Epithelial cell of prostate (primary cell): ENCODE measurements at places on chromosomes 13 and 19.

DNA sequence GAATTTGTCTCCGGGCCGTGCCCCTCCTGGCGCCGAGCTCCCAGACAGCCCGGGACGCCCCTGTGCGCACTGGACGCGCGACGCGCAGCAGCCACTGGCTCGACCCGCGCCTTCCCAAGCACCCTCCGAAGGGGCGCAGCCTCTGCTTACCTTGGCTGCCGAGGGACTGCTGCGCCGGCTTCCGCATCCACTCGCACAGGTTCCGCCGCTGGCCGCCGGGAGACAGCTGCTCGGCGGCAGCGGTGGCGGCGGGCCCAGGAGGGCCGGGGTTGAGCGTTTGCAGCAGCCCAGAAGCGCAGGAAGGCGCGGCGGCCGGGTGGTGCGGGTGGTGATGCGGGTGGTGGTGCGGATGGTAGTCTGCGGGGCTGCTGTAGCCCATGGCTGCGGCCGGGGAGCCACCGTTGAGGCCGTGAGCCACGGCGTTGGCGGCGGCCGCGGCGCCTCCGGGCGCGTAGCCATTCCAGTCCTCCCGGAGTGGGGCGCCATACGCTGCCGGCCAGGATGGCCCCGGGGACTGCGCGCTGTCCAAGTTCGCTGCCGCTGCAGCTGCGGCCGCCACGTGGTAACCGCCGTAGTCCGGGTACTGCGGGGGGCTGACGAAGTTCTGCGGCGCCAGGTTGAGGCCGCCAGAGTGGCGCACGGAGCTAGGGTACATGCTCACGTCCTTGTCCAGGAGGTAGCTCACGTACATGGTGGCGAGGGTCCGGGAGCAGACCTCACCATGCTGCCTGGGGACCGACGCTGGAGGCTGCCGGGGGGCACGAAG is 616 bp downstream of the CDX2 start:
- no peak for DNase-seq

DNA sequence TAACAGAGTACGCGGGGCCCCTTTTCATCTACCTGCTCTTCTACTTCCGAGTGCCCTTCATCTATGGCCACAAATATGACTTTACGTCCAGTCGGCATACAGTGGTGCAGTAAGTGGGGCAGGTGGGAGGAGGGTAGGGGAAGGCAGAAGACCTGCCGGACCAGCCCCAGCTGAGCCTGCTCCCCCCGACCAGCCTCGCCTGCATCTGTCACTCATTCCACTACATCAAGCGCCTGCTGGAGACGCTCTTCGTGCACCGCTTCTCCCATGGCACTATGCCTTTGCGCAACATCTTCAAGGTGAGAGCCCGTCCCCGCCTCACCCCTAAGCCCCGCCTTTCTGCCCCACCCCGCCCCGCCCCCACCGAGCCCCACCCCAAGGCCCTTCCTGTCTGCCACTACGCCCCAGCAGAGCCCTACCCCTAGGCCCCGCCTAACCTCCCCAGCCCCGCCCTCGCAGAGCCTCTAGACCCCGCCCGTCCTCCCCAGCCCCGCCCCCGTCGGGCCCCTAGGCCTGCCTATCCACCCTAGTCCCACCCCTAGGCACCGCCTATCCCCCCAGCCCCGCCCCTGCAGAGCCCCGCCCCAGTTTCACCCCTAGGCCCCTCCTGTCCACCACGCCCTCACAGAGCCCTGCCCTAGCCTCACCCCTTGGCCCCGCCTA is 7.7 kb downstream of the NDUFB7 start:
- DNase-seq: no peak

GRCh38 chr13:110922506-110922905 is 7.6 kb upstream of the ANKRD10 start:
- DNase-seq: no peak

GRCh38 chr13:79935121-79935520 is 405.8 kb downstream of the SPRY2 start:
- DNase-seq: no peak

- no peak for DNase-seq
Measured at GRCh38 chr13:109036078-109036780, 406.8 kb downstream of the MYO16 start.

GRCh38 chr13:40993987-40994386 is 25.1 kb downstream of the ELF1 start:
- peak; percentile 94 for DNase-seq

- no peak for DNase-seq
Measured at GRCh38 chr19:2333027-2333806, 4.7 kb downstream of the SPPL2B start.

DNA sequence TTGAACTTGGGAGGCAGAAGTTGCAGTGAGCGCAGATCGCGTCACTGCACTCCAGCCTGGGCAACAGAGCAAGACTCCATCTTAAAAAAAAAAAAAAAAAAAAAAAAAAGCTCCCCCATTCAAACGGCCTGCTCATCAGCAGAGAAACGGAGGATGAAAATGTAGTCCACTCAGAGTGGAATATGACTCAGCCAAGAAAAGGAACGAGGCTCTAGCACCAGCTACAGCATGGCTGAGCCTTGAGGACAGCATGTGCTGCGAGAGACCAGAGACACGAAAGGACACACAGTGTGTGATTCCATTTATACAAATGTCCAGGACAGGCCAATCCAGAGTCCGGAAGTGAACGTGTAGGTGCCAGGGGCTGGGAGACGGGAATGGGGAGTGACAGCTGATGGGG is 18.1 kb upstream of the MIER2 start:
- DNase-seq: no peak

DNA sequence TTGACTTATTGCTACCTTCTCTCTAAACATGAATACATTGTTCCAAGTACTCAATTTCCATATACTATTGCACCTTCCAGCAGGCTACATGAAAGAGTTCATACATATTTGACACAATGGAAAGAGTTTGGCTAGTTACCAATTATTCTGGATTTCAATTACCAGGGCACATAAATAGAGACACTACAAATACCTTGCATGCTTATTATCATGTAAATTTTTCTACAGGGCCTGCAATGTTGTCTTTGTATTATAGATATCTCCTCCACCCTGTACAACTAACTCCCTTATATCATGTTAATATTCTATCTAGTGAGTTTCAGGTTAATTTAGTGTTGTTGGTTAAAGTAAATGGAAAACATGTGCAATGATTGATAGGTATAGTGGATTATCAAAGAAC is 540.7 kb upstream of the SLITRK5 start:
- DNase-seq: no peak

DNA sequence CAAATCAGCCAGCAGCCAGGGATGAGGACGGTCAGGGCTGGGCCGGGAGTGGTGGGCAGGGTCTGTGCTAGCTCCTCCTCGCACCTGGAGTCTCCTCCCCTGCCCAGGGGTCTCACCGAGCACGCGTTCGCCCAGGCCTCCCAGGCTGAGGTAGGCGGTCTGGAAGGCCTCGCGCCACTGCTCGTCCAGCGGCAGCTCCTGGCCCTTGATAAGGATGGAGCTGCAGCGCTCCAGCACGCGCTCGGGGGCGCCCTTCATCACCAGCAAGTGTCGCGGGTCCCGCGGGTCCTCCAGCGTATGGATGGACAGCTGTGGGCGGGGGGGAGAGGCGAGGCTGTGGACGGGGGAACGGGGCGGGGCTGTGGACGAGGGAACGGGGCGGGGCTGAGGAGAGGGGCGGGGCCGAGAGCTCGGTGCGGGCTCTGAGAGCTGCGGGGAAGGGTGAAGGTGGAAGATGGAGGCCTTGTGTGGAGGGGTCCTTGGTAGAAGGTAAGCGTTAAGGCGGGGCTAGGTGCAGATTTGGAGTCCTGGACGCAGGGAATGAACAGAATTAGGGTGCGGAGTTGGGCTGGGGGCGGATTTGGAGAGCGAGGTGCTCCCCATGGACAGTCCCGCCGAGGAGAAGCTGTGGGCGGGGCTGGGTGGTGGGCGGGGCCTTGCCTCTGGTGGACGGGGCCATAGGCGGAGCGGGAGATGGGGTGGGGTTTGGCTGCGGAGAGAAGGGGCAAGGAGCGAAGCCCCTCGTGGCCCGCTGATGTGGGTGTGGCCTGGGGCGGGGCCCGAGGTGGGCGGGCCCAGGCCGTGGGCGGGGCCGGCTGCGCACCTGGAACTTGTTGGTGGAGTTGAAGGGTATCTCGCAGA is 5.7 kb downstream of the ATP4A start:
- DNase-seq: no peak

DNA sequence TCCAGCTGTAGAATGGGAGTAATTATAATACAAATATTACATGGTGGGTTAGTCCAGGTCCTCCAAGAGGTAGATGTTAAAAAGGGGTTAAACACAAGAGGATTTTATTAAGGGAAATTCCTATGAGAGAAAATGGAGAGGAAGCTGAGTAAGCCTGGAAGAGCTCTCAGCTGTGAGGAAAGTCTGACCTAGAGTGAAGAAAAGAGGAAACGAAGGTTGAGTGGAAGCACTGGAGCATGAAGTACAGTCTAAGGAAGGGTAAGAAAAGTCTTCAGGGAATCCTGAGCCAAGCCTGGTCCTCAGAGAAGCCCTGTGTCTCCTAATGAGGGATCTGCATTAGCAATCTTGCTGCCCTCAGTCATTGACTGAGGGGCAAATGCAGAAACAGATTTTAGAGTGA is 506.2 kb downstream of the GPC5 start:
- no peak for DNase-seq

GRCh38 chr13:48493851-48494250 is 39.0 kb downstream of the RCBTB2 start:
- no peak for DNase-seq

- no peak for DNase-seq
Measured at GRCh38 chr13:97537110-97537509, 103.1 kb downstream of the RAP2A start.

GRCh38 chr13:25874907-25875306 is 176.9 kb downstream of the SHISA2 start:
- DNase-seq: no peak

- DNase-seq: no peak
Measured at GRCh38 chr19:15516363-15516762, 8.0 kb downstream of the CYP4F22 start.

DNA sequence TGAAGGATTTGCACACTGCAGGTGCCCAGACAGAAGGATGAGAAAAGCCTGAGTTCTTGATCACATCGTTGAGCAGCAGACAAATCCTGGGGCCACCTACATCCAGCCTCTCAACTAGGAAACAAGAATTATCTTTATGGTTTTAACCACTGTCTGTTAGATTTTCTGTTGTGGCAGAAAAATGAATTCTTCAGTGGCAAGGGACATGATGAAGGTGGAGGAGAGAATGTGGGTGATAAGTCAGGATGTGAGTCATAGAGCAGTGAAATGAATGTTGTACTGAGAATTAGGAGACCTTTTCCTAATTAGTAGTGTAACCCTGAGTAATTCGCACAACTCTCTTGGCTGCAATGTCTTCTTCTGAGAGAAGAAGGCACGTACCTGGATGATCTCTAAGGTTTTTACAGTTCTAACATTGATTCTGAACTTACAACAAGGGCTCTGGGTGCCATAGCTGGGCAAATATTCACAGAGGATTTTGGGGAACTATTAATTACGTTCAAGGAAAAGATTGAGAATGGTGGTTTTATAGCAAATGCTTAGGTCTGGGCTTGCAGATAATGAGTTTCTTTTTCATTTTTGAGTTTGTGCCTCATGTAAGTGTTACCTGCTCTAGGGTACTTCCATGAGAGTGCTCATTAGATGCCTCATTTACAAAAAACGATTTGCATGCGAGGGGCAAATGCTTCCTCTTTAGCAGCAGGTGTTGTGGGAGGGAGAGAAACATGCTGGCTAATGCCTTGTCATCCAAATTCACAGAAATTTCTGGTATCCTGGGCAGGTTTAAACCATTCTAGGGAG is 111.0 kb upstream of the KL start:
- DNase-seq: no peak

DNA sequence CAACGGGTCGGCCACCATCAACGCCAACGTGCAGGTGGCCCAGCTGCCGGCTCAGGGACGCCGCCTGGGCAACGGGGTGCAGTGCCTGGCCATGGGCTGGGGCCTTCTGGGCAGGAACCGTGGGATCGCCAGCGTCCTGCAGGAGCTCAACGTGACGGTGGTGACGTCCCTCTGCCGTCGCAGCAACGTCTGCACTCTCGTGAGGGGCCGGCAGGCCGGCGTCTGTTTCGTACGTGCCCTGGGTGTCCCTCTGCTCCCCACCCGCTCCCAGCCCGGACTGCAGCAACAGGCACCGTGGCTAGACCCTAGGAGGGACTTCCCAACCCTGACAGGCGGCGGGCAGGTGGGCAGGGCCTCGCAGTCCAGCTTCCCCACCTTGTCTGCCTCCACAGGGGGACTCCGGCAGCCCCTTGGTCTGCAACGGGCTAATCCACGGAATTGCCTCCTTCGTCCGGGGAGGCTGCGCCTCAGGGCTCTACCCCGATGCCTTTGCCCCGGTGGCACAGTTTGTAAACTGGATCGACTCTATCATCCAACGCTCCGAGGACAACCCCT is 3.5 kb downstream of the ELANE start:
- DNase-seq: no peak

GRCh38 chr19:35334144-35334753 is 5.3 kb downstream of the CD22 start:
- no peak for DNase-seq

GRCh38 chr19:6069268-6069791 is 41.0 kb downstream of the RFX2 start:
- DNase-seq: no peak

GRCh38 chr13:52022356-52022755 is 2.1 kb upstream of the UTP14C start:
- no peak for DNase-seq

DNA sequence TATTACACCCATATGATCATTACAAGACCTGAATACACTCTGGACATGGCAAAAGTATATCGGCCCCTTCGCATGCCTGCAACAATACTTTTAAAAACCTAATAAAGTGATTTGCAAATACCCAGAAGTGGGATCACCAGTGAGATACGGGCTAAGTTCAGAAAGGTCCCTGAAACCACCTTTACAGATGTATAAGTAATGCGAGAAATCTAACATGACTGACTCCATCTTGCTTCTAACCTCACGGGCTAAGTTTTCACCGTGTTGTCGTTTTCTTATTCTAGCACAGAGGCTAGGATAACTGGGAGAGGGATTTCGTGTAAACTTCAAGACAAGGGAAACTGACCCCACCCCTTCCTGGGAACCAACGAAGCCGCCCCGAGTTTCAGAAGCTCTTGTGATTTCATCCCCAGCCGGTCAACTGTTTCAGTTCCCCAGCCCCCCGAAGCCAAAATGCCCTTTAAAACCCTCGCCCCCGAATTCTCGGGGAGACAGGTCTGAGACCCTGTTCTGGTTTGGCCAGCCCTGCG is 703 bp downstream of the NEK3 start:
- no peak for DNase-seq

DNA sequence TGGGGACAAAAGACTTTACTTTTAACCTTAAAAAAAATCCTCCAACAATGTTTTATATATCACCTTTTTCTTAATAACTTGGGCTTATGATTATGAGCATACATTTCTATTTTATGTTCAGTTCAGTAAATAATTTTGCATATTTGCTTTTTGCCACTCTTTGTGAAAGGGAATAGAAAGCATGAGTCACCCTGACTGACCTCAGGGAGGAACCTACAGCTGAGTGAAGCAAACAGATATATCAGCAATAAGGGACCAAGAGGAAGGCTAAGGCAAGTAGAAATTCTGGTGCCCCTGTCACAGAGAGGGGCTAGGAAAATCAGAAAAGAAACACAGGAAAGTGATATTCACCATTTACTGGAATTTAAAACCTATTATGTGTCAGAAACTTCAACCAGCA is 37.2 kb upstream of the SOHLH2 start:
- no peak for DNase-seq

GRCh38 chr13:113077953-113078901 is 27.4 kb upstream of the F7 start:
- no peak for DNase-seq
